ENCODE measurements at places on chromosomes 6 and 20.

DNA sequence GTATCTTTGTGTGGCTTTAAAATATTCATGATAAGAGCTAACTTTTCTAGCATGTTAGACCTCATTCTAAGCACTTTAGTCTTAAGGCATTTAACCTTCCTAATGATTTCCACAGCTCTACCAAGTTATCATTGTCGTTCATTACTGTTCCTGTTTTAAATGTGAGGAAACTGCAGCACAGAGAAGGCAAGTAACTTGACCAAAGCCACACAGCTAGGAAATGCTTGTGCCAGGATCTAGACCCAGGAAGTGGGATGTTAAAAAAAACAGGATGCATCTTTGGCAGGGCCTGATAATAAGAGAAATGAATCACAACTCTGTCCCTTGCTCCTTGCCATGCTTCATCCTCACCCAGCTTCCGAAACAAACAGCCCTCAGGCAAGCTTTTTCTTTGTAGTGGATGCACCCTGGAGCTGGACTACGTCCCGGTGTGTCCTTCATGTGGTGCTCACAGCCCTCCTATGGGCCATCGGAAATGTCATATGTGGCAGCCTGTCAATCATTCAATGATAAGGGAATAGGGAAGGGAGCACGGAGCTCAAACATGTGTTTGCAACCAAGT is 196.9 kb upstream of the RREB1 start:
- DNase-seq = no peak

- DNase-seq = no peak
Measured at GRCh38 chr6:141790921-141791320, 341.8 kb upstream of the GJE1 start.

DNA sequence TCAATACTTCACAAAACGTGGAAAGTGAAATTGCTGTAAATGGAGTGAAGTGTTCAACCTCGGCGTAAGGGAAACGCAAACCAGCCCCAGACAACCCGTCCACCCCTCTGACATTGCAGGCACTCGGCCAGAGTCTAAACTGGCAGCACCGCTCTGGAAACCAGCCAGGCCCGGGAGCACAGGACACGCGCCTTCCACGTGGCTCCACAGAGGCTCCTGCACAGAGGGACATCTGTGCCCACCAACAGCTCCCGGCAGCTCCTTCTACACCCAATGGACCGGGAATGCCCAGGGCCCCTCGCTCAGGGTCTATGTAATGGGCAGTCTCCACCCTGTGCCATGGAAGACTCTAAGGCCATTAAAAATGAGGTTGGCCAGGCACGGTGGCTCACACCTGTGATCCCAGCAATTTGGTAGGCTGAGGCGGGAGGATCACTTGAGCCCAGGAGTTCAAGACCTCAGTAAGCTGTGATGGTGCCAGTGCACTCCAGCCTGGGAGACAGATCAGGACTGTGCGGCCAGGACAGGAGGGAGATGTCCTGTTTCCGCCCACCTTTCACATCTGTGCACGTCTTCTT is 3.4 kb upstream of the HELZ2 start:
- DNase-seq = no peak

DNA sequence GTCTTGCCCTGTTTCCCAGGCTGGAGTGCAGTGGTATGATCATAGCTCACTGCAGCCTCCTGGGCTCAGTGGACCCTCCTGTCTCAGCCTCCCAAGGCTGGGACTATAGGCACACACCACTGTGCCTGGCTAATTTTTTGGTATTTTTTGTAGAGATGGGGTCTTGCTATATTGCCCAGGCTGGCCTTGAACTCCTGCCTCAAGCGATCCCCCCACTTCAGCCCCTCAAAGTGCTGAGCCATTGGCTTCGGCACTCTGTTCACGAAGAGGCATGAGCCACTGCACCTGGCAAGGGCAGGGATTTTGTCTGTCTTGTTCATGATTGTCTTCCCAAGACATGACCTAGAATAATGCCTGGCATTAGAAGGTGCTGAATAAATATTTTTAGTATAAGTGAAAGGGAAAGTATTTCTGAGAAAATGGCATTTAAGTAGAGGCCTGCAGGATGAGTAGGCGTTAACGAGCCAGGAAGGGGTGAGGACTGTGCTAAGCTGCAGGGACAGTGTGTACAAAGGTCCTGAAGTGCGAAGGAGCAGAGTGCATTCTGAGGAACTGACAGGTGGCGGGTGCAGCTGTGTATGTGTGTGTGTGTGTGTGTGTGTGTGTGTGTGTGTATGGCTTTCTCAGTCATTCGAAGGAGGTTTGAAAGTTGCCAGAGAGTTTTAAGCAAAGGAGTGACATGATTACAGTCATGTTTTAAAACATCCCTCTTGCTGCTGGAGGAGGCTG is 43.0 kb downstream of the VEGFA start:
- DNase-seq = no peak

DNA sequence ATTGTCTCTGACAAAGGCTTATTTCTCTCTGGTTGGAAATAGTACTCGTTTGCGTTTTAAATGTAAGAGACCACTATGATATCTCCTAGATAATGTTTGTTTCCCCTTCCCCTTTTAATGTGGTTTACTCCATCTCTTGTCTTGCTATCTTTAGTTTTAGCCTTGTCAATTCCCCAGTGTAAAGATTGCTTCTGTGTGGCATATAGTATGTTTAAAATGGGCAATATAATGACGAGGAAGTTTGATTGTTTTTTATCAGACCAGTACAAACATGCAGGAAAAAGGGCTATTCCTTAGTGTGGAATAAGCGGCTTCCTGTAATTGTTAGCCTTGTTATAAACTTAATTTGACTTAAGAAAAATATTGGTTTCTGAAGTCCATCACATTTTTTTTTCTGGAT is 3.1 kb downstream of the QKI start:
- DNase-seq = no peak

- DNase-seq = no peak
Measured at GRCh38 chr6:22298475-22298890, 1.6 kb upstream of the PRL start.

GRCh38 chr6:73393278-73393677 is 1.4 kb upstream of the DDX43 start:
- no peak for DNase-seq

- DNase-seq = no peak
Measured at GRCh38 chr20:13141546-13141945, 79.5 kb upstream of the ISM1 start.

DNA sequence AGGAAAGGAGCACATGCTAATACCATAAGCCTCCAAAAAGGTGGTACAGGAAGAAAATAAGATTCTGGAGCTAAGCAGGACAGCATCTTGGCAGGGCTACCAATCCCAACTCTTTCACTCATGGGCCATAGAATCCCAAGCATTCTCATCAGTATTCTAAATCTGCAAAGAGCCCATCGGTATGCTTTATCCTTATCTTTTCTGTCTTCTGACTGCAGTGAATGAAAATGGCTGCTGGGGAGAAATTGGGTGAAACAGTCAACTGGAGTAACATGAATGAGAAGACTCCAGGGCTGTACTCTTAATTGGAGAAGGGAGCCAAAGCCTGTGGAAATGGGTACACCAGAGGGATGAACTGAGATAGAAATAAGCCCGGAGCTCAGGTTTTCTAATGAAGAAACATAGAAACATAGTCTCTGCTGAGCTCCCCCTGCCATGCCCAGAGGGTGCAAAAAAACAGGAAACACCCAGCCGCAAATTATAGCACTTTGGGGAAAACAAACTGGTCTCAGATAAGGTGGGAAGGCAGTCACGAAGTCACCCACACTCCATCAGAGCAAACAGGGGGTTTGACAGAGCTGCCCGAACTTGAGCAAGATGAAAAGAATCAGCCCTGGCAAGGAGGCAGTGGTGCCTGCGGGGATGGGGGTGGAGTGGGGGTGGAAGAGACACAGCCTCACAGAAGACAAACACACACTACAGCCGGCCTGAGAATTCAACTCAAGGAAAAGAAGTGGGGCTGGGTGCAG is 35.4 kb upstream of the E2F3 start:
- peak; percentile 62 for DNase-seq

DNA sequence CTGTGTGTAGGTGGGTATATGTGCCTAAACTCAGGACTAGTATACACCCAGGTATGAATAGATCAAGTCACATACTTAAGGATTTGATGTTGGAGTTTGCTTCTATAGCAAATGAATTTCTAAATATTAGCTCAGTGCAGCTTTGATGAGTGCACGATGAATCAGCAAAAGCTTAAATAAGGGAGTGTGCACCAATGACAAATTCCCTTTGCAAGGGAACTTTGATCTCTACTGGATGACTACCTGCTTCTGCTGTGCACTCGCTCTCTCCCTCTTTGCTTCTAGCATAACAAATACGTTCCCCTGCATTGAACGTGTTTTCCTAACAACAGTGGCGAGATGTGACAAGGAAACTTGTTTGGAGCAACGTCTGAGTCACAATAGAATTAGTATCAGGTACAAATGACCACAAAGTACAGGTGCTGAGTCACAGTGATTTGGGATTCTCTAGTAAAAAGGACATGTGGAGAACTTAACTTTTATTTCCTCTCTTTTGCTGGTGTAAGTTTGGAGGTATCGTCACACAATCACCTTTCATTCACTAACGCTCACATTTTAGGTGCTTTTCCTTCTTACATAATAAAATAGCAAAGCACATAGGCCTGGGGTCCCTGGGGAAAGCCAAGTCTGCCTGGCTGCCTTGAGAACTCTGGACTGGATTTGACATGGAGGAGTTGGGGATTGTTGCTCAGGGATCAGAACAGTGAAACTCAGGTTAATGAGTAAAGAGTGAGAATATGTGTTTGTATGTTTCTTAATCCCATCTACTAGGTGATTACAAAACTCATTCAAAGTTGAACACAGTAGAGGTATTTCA is 49.7 kb downstream of the KLHL31 start:
- no peak for DNase-seq

DNA sequence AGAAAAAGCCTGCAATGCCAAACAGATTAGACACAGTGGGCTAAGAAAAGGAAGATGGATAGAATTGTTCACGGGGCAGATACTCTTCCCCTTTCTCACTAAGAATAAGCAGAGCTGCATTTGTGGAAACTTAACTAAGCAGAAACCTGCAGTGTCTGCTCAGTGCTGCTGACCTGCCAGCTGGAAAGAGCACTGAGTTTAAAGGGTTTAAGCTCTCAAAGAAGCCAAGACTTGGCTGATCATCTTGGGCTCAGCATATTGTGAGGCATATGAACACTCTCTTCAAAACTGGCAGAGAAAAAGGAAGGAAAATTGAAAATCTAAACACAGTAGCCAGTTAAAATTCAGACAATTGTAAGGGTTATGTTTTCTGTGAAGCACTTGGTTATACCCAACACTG is 711.1 kb upstream of the EPHA7 start:
- DNase-seq = no peak

GRCh38 chr20:20369250-20370093 is 1.6 kb downstream of the INSM1 start:
- no peak for DNase-seq

DNA sequence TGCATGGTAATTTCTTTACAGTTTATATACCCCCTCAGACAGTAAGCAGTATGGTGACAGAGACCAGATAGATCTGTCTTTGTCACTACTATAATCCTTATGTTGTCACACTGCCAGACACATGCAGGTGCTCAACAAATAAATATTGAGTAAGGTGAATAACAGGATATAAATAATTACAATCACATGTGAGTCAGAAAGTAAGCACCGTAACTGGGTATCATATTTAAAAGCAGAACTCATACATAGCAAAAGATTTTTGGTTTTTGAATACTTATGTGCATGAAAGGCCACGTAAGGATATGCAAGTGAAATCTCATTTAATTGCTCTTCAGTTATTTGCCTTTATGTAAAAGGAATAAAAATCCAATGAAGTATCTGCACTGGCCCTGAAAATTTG is 17.4 kb downstream of the CNBD2 start:
- DNase-seq = no peak

DNA sequence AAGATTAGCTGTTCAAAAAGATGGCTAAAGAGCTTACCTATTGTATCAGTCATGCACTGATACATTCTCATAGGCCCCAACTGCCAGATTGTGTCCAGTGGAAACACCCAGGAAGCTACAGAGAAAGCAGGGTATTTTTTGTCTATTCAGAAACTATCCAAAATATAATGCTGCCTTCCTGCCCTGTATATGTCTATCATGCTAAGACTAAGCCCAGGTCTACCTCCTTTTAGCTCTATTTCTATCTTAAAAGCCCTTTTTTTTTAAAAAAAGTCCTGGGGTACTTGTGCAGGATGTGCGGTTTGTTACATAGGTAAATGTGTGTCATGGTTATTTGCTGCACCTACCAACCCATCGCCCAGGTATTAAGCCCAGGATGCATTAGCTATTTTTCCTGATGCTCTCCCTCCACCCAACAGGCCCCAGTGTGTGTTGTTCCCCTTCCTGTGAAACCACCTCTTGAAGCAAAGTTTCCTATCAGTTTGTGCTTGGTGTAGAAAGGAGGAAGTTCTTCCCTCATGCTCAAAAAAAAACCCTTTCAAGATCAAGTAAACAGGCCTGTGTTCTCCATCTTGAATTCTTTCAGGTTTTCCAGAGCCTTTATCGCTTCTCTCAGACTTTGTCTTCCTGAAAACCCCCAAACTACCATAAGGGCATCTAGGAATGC is 514 bp downstream of the DEFB129 start:
- DNase-seq = no peak

DNA sequence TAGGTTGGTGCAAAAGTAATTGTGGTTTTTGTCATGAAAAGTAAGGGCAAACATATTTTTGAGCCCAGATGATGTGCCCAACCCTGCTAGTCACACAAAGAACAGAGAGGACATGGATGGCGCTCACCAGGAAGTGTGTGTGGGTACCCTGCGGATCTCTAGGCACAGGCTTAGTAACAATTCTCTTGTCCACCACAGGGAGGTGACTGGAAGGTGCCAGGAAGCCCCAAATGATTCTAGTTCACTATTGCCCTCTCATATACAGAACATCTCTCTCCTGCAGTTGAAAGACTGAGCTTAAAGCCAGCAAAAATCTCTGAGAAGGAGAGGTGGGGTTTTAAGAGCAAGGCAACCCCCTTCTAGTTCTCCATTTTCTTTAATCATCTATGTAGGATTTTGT is 272.1 kb upstream of the TAB2 start:
- DNase-seq = no peak

GRCh38 chr20:58623579-58624473 is 27.3 kb upstream of the STX16 start:
- no peak for DNase-seq

DNA sequence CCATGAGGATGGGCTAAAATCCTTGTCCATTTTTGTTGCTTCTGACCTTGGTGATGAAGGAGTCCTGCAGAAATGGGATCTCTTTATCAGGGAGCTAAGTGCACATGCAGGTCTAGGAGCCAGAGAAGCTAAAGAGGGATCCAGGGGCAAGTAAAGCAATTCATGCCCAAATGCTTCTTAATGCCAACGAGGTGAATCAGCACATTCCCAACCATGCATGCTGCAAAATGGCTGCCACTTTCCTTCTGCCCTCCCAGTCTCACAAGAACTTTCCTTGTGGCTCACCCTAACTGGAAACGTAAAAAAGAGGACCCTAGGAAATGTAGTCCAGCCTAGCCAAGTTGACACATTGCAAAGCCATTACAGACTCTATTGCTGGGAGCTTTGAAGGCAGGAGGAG is 298.4 kb downstream of the MAFB start:
- DNase-seq = no peak

DNA sequence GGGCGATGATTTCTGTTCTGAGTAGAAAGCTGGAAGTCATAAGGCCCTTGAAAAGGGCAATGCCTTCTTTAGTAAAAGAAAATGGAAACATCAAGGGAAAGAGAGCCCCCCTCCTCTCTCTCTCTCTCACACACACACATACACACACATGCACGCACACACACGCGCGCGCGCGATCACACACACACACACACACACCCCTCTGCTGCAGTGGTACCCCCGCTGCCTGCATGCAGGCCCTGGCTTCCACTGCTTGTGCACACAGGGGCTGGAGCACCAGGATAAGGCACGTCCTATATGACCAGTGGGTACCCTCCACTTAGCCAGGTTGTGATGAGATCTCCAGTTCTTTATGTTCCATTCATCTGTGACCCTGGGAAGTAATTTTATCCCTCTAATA is 300.9 kb downstream of the SLC35F1 start:
- DNase-seq = no peak
